Memory B cell (primary cell): ENCODE measurements at places on chromosomes 1 and 21.

DNA sequence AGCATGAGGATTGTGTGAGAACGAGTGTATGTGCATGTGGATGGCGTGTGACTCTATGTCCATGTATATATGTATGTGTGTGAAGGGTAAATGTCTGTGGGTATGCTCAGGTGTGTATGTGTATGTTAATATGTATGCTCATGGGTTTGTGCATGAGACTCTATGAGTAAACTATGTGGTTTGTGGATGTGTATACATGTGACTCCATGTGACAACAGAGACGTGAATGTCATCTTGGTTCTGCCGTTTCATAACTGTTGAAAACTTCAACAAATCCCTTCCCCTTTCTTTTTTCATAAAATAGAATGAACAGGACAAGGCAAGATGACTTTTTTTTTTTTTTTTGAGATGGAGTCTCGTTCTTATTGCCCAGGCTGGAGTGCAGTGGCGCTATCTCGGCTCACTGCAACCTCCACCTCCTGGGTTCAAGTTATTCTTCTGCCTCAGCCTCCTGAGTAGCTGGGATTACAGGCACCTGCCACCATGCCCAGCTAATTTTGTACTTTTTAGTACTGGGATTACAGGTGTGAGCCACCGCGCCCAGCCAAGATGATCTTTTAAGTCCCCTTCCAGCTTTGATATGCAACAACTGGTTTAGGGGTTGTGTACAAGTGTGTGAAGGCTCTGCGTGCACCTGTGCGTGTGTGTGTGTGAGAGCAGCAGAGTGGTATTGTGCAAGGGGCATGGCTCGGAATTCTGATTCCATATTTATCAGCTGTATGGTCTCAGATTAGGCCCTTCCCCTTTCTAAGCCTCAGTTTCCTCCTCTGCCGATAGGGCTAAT lies 106.3 kb downstream of the EBNA1BP2 start:
- DNase-seq, result no peak

DNA sequence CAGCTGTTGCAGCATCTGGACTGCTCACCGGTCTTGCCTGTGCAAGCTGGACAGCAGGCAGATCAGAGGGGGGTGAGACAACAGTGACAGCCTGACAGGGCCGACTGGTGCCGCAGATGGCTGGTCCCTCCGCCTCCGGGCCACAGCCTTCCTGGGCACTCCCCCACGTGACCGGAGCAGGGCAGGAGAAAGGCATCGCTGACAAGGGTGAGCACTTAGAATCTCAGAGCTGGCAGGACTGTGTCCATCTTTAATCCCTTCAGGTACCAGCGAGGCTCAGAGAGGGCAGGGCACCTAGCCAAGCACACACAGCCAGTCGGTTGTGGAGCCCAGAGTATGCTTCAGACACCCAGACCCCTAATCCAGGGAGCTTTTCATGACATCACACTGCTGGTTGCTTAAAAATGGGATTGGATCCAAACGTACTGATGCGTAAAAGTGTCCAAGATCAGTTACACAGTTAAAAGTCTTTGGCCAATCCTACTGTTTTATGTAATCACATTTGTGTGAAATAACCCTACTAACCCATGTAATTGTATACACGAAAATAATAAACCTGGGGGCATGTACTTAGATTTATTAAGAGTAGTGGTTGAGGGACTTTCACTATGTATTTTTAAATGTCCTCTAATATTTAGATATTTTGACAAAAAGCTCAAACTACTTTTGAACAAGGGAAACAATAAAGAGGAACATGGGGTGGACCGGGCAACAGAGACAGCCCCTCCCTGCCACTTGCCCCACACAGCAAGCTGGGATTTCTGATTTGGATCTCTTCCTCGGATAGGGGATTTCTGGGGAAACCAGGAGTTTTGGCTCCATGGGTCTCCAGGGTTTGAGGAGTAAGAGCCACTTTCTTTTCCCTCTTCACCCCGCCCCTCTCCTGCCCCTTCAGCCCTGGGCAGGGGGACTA lies 758 bp upstream of the CNTN2 start:
- DNase-seq, result no peak

- DNase-seq, result no peak
Observed at GRCh38 chr1:155309423-155310021, 856 bp downstream of the FDPS start.

- peak; percentile 45 for DNase-seq
Observed at GRCh38 chr1:243748706-243749283, 101.2 kb downstream of the AKT3 start.

DNA sequence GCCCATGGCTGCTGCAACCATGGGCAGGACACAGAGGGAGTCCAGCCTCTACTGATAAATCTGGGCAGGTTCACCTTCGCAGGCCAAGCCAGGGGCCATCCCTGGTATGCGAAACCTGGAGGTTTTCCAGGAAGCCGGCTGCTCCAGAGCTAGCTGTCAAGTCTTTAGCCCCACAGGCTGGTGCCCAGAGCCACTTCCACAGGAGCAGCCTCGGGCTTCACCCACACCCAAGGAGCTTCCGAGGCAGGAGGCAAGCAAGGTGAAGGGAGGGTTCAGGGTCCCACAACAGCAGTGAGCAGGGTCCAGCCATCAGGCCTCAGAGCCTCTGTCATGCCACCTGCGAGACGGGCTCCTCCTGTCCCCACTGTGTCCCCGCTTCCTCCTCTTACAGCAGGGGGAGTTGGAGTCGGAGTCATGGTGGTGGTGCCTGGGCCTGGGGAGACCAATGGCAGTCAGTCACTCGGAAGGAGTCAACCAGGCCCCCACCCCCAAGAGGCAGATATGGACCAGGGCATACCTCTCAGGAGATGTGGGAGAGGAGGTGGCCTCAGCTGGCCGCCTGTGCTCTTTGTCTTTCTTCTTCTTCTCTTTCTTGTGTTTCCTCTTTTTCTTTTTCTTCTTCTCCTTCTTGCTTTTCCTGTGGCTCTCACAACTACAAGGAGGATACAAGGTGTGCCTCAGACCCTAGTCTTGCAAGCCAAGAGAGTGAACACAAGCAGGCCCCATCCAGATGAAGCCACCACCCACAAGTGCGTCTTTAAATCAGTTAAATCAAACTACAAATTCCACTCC lies 2.1 kb downstream of the C1orf35 start:
- no peak for DNase-seq

- no peak for DNase-seq
Observed at GRCh38 chr1:212607913-212608391, 609 bp upstream of the ATF3 start.

DNA sequence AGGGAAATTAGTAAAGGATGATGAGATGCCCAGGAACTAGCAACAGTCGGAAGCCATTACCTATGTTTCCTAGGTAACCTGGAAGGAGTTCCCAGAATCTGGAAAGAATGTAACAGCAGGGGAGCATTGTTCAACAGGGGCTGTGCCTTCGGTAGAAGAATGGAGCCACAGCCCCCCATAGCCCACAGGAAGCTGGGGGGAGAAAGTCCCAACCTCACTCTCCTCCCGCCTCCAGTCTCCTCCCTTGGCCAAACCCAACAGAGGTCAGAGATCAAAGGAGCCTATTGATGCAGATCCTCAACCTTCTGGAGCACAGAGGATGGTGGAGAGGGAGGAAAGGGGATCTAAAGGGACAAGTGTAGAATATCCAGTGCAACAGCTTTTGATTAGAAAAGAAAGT lies 131.5 kb upstream of the SLC44A3 start:
- DNase-seq, result no peak

- no peak for DNase-seq
Observed at GRCh38 chr1:246647113-246647512, 77.1 kb upstream of the SCCPDH start.

DNA sequence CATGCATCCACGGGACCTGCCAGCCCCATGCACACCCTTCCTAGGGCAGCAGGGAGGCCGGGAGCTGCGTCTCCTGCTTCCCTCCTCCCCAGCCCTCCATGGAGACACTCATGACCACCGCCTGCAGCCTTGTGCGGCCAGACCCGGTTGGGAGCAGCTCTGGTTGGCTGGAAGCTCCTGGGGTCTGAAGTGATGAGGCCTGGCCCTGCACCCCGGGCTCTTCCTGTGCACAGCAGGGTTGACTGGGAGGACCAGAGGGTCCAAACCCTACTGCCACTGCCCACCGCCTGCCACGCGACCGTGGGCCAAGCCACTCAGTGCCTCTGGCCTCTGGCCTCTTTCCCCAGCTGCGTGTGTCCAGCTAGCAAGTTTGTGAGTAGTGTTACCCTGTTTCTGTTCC lies 111.1 kb upstream of the COL6A1 start:
- no peak for DNase-seq

DNA sequence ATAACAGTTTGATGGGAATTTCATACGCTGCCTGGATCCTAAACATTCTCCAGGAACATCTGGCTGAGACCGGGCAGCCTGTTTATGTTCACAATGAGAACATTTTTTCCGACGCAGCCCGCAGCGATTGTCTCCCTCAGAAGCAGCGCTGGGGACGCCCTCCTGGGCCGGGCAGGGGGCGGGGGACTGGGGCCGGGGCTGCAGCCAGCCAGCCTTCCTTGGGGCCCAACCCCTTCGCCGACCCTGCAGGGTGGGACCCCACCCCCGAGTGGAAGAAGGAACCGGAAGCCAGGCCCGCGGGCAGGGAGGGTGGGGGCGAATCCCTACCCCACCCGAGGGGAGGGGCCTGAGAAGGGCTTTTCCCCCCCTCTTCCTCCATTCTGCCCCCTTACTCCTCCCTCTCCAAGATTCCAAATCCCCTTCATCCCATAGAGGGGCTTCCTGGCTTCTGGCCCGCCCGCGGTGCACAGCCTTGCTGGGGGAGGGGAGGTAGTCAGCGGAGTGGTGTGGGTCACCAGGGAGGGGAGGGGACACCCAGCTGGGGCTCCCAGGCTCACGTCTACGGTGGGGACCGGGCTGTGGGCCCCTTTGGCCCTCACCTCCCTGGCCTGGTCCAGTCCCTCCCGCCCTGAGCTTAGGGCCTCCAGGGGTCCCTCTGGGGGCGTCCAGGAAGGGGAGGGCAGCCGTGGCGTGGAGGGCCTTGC lies 60.6 kb downstream of the WNT9A start:
- no peak for DNase-seq

GRCh38 chr1:52867087-52867863 lies 24.7 kb downstream of the ZYG11A start:
- DNase-seq, result no peak
